ENCODE measurements at places on chromosomes 5 and 9.

- DNase-seq = no peak
Measured at GRCh38 chr5:52760695-52761366, 26.9 kb upstream of the ITGA1 start.

DNA sequence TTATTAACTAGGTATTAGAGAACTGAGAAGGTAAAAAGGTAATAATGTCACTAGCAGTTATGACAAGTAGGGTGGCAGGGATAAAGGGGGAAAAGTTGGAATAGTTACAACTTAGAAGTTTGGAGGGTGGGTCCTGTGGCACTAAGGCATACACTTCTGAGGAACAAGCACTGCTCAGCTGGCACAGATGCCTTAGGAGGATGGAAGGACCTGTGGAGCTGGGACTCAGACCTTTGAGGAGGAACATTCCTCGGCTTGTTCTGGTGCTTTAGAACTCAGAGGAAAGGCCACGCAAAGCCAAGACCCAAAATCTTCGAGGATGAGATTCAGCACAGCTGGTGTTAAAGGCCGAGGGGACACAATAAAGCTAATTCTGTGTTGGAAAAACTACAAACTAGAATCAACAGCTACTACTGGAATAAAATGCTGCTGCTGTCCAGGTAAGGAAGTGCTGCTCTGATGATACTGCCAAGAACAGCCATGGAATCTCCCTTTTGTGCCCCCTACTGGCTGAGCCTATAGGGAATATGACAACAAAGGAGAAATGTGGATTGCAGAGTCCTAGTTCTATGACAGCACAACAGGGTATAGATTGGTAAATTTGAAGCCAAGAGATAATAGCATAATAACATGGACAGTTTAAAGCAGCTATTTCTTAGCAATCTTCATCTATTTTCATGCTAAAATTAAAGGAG, 126.7 kb downstream of the SLC25A46 start:
- DNase-seq = no peak

DNA sequence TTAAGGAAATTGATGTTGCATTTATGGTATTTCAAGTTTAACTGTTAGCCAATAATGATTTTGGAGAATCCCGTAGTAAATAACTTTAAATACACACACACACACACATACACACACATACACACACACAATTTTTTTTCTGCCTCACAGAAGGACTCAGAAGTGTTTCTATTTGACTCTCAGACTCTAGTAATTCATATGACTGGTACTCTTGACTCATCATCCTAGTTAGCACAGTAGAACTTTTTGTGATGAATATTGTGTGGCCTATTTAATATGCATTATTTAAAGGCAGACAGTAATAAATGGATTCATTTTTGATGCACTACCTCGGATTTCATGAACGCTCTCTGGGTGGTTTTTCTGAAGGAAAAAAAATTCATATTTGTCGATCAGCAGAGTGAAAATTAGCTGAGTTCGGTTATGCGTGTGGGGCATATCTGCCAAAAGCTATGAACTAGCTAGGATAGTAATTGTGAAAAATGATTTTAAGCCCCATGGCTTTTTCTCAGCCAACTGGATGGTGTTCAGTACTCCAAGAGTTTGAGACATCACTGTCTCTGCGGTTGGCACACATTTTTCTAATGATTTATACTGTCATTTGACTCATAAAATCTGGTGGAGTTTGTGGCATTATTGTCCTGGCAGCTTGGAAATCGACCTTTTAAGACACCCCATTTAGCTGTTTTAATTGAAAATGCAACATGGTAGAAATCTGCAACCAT, 102.2 kb downstream of the PCSK5 start:
- DNase-seq = no peak

DNA sequence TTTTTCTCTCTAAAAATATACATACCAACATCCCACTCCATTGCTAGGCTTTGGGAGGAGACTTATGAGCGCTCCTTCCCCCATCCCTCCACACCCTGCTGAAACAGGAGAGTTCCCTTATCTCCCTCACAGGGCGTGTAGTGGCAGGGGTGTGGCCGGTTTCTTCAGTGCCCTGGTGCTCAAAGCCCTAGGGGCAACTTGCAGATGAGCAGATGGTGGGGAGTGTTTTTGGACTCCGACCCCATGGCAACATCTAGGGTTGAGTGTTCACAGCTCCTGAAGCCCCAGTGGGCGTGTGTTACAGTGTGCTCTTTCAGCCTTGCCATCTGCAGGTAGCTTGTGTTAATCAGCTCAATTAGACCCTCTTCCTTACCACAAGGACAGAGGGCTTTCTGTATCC, 409.5 kb downstream of the MAT2B start:
- DNase-seq = no peak

GRCh38 chr9:118670011-118670953, 699.0 kb downstream of the BRINP1 start:
- no peak for DNase-seq

- DNase-seq = no peak
Measured at GRCh38 chr5:137563301-137563645, 64.1 kb upstream of the SPOCK1 start.

DNA sequence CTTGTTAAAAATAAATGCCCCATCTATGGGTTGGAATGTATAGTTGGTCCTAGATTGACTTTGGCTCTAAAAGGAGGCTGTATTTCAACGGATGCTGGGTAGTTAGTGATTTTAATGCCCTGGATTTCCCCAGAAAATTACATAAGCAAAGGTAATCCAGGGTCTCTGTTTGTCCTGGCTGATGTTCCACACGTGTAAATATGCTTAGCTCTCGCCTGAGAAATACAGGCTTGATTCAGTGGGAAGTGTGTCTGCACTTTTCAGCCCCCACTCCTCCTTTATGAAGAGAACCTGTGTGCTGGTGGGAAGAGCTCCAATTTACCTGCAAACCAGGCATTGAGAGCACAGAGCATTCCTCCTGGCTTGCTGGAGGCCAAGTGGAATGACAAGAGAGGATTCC, 294.6 kb upstream of the CLINT1 start:
- no peak for DNase-seq

GRCh38 chr5:51373880-51374523, 9.2 kb upstream of the ISL1 start:
- no peak for DNase-seq

GRCh38 chr9:132415181-132415580, 5.2 kb downstream of the CFAP77 start:
- DNase-seq = no peak

GRCh38 chr5:10162468-10162867, 87.2 kb downstream of the ATPSCKMT start:
- no peak for DNase-seq

All from activated CD4-positive, alpha-beta T cell treated with anti-CD3 and anti-CD28 coated beads, Interleukin-2, amount 50 U/mL, for 1 hour (primary cell).